PC-9 (cell line): ENCODE measurements at places on chromosomes 1 and 21.

DNA sequence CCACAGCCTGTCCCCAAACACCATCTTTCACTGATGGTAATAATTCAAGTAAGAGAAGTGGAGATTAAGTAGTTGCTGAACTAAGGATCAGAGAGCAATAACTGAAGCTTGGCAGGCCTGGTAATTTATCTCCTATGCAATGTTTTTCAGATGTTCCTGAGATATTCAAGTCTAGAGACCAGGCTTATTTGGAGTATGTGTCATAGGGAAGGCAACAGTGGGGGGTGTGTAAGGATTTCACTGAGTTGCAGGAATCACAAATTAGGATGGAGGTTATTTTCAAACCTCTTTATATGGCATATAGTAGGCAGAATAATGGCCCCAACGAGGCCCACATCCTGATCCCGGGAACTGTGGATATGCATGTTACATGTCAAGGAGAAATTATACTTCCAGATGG, 171.7 kb downstream of the KCNJ6 start:
- DNase-seq, result no peak

- no peak for DNase-seq
Measured at GRCh38 chr1:96488777-96489176, 232.8 kb upstream of the PTBP2 start.

DNA sequence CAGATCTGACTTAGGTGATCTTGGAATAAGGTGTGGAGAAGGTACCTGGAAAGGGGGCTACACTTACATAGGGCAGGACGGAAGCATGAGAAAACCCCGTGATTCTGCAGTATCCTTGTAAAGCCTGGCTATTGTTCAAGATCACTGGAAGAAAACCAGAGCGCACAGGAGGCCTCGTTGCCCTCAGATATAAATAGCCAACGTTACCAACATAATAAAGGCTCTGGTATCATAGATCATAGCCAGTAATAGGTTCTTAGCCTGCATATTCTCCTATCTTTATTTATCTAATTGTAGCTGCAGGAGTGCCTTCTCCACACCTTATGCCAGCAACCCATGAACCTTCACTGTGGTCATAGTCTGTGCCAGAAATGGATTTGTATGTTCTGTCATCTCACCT, 35.9 kb upstream of the MPZL1 start:
- DNase-seq, result no peak

DNA sequence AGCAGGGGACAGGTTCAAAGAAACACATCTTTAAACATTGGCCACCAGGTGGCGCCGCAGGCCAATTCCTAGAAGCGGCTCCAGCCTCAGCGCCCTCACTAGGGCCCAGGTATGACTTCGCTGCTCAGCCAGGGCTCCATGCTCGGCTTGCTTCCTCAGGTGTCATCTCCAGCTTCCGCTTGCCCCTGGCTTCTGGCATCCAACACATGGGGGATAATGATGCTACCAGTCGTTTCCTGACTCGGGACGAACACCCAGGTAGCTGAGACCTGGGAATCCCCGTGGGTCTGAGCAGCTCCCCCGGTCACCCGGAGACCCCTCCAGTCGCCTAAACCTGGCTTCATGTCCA, 8.5 kb upstream of the MEX3A start:
- peak; percentile 84 for DNase-seq

- no peak for DNase-seq
Measured at GRCh38 chr1:94929351-94930217, 2.7 kb upstream of the CNN3 start.

GRCh38 chr1:108590957-108591356, 31.1 kb downstream of the EEIG2 start:
- DNase-seq, result no peak

DNA sequence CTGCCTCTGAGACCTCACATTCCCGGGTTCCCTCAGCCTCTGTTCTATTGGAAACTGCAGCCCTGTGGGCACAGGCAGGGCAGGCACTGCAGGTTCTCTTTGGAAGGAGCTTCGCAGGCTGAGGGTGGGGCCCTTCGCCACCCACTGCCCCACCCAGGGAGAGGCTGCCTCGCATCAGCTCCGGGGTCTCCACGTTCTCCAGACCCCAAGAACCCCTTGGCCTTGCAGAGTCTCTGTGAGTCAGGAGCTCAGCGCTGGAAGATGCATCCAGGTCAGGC, 8.6 kb upstream of the C1orf159 start:
- DNase-seq, result no peak

- no peak for DNase-seq
Measured at GRCh38 chr1:221712776-221713431, 29.0 kb downstream of the DUSP10 start.

GRCh38 chr1:5494518-5494917, 497.7 kb downstream of the NPHP4 start:
- DNase-seq, result no peak

DNA sequence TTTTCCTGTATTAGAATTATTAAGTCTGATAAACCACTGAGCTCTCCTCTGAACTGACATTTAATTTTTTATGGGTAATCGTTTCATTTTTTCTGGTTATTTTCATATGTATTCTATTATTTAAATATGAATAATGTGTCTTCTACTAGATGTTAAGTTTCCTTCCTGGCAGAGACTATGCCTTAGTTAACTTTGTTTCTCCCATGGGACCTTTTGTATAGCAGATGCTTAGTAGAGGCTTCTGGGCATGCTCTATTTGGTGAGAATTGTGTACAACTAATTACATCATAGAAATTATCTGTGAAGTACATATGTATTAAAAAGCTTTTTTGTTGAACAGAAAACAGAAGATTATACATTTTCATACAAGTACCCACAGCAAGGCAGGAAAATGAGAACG, 23.4 kb downstream of the CTBS start:
- no peak for DNase-seq

DNA sequence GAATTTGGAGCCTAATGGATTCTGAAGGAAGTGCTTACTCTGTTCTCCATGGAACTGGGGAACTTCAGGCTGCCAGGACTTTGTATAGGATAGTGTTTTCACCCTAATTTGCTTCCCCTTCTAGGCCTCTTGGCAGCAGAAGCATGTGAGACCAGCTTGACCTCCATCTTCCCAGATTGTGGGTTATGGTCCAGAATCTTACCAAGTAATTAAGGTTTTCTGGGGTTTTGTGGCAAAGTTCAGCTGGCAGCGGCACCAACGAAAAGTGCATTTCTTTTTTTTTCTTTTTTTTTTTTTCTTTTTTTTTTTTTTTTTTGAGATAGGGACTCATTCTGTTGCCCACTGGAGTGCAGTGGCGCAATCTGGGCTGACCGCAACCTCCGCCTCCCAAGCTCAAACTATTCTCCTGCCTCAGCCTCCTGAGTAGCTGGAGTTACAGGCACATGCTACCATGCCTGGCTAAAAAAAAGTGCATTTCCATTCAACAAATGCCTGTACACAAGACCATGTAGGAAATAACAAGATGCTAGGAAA, 3.4 kb upstream of the BMP8A start:
- no peak for DNase-seq

GRCh38 chr21:16842696-16843035, 670.2 kb upstream of the CXADR start:
- no peak for DNase-seq

DNA sequence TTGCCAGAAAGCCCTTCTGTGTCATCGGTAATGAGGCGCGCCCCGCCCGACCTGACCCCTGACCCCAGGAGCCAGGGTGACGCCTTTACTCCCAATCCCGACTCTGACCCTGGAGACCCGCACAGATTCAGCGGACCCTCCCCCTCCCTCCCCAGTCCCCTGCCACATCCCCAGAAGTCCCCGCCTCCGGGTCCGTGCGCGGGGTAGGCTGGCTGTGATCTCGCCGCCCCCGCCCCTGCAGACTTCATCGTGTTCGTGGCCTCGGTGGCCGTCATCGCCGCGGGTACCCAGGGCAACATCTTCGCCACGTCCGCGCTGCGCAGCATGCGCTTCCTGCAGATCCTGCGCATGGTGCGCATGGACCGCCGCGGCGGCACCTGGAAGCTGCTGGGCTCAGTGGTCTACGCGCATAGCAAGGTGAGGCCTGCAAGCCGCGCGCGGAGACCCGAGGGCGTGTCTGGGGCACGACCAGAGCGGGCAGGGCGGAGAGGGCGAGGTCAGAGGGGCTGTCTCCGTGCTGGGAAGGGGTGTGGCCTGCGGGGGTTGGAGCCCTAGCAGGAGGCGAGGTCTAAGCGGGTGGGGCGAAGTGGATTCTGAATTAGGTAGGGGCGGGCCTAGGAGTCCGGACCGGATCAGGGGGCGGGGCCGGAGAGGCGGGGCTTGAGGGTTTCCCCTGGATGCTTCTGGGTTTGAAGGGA, 34.8 kb downstream of the KCNQ4 start:
- no peak for DNase-seq

- no peak for DNase-seq
Measured at GRCh38 chr1:180519846-180520245, 17.5 kb upstream of the ACBD6 start.

DNA sequence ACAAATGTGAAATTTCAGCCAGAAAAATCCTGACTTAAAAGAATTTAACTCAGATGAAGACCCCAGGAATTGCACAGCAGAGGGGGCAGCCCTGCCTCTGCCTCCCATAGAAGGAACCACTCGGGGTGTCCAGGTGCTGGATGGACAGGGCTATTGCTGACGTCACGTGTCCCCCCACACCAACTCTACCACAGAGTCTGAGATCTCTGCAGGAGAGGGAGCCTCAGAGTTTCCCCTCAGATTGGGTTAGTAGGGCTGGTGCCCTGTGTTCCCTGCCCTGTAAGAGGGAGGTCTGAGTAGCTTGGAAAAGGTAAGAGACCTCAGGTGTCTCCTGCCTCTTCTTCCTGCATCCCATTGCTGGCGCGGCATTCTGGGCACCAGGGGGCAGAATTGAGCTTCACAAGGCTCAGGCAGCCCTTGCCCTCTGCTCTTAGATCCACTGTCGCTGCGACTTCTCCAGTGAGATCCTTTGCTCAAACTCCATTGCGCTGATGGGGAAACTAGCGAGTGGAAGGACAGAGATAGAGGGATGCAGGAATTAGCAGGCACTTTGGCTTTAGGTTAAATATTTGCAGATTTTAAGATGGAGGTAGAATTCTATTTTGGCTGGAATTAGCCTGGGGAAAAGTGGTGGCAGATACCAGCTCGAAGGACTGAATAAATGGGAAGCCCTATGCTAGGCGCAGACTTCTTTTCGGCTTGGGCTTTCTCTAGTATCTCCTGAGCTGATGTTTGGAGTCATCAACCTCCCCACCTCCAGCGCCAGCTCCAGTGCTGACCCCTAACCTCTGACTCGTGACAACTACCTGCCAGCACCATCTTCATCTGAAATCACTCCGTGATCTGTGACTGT, 42.8 kb upstream of the DMBX1 start:
- peak; percentile 84 for DNase-seq

- no peak for DNase-seq
Measured at GRCh38 chr21:22342889-22343288, 1344.7 kb downstream of the NCAM2 start.

GRCh38 chr1:98965394-98965793, 39.3 kb downstream of the PLPPR5 start:
- no peak for DNase-seq

GRCh38 chr1:68600049-68600661, 103.3 kb upstream of the DEPDC1 start:
- DNase-seq, result no peak

DNA sequence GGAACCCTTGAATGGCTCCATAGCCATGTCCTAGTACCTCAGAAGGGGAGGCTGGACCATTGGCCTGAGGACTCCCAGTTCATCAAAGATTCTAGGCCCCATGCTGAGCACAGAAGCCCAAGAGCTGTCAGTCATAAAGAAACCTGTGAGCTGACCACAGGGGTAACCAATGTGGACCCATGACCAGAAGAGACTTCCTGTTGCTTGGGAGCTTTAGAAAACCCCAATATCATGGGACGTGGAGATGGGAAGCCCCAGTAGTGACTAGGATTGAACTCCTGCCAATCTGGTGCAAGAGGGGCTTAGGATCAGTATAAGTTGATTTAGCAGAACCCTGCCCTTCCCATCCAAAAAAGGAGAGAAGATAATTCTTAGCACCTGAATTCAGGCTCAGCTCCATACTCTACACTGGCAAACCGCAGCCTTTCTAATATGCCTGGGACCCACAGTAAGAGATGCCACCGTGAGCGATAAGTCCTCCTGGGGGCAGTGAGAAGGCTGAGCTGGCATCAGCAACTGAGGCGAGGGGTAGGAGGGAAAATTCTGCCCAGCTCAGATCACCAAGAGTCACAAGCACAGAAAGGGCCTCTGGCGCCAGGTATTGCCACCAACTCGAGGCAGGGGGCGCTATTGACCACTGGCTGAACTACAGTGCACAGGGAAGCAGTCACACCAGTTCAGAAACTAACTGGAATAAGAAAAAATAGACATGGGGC, 108.9 kb downstream of the CAPN8 start:
- DNase-seq, result peak; percentile 80

GRCh38 chr1:175673371-175674150, 69.8 kb downstream of the TNR start:
- no peak for DNase-seq

- no peak for DNase-seq
Measured at GRCh38 chr1:244406337-244406736, 45.4 kb downstream of the ADSS2 start.

GRCh38 chr1:2949966-2950925, 71.0 kb upstream of the ACTRT2 start:
- no peak for DNase-seq

GRCh38 chr1:221182791-221183533, 303.7 kb downstream of the HLX start:
- DNase-seq, result no peak

DNA sequence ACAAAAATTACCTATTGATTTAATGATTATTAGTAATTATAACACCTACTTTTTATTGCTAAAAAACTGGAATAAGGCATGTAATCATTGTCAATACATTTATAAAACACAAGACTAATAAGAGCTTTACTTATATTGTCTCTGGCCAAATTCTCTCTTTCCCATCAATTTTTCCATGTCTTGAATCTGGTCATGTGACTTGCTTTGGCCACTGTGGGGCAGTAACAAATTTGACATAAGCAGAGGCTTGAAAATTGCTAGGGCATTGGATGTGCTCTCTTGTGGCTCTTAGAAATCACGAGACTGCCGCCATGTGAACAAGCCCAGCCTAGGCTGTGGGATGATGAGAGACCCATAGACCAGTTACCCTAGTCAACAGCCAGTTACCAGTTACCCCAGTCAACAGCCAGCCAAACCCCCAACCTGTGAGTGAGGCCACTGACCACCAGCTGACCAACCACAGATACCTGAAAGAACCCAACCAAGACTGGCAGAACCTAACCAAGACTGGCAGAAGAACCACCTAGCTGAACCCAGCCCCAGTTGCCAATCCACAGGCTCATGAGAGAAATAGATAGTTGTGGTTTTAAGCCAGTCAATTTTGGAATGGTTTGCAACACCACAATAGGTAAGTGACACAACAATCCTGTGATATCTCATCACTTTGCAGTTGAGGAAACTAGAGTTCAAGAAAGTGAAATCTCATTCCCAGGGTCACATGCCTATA, 8.8 kb downstream of the KLHDC7A start:
- DNase-seq, result no peak

DNA sequence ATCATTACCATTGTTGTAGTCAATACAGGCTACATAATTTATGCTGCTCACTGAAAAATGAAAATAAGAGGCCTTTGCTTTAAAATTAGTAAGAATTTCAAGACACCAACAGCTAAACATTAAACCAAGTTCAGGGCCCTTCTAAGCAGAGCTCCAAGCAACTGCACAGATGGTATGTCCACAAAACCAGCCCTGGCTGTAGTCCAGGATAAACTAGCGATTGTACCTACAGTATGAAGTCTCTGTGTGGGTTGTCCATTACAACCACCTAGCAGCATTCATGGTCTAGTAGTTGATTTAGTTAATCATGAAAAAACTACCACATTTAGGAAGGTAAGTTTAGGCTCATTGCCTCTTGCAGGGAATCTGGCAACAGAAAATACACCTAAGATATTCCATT, 35.3 kb downstream of the CLCA4 start:
- no peak for DNase-seq
